ENCODE measurements at places on chromosomes 16 and 17.
A peak's percentile ranks its signal among the peaks of the same experiment; 100 is the strongest.

DNA sequence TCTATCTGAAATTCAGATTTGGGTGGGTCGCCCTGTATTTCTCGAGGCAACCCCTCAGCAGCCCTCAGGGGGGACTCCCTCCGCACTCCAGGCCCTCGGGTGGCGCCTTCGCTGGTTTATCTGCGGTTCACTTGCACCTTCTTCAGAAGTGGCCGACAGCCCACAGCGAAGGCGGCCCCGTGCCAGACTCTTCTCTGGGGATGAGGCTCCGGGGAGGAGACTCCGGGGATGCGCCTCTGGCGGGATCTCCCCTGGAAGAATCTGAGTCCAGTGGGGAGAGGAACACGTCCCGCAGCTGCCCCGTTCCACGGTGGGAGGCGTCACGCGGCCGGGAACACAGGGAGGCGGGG is 63.9 kb upstream of the DNAJA2 start:
- DNase-seq = no peak

- no peak for DNase-seq
Measured at GRCh38 chr16:60481591-60481990, 1554.6 kb downstream of the CDH8 start.

DNA sequence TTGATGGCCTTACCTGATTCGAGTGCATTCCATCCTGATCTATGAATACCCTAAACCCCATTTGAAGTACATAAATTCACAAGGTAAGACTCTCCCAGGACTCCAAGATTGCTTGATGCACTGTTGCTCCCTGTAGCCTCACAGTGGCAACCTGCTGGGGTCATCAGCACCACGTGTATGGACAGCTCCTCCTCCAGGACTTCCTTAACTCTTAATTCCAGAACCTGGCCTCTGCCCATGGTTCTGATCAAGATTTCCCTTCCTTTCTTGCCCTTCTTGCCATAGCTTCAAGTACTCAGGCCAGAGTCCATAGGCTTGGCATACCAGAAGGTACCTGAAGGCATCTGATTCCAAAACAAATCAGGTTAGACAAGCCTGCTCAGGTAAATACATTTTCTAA is 34.0 kb upstream of the NLK start:
- DNase-seq = no peak

DNA sequence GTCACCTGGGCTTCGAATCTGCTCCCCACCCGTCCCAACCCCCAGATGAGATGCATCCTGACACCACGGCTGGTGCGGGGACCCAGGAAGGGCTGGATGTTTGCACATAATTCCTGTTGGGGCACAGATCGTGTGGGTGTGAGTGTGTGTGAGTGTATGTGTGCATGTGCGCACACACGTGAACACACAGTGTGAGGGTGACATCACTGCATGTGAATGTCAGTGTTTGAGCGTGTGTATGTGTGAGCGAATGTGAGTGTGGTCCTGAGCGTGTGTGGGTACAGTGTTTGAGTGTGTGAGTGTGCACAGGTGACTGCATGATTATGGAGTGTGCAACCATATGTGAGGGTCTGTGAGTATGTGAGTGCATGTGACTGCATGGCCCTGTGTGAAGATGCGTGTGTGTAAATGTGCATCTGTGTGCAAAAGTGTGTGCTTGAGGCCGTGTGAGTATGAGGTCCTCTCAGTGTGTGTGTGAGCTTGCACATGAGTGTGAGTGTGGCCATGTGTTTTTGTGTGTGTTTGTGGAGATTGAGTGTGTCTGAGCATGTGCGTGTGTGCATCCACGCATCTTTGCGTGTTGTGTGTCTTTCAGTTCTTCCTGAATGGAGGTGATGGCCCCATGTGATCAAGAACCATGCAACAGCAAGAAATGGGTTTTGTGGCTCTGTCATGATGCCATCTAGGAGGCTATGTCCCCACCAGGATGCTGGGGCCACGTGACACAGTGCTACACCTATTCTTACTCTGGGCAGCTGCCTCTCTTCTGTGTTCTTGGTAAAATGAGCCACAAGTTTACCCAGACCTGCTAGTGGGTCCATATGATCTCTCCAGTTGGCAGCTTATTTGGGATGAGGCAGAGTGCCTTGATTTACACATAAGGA is 70.5 kb upstream of the GCSH start:
- no peak for DNase-seq

GRCh38 chr17:82287868-82288801 is 14.6 kb upstream of the CSNK1D start:
- DNase-seq = no peak

GRCh38 chr16:8611122-8611521 is 10.4 kb upstream of the METTL22 start:
- DNase-seq = no peak

DNA sequence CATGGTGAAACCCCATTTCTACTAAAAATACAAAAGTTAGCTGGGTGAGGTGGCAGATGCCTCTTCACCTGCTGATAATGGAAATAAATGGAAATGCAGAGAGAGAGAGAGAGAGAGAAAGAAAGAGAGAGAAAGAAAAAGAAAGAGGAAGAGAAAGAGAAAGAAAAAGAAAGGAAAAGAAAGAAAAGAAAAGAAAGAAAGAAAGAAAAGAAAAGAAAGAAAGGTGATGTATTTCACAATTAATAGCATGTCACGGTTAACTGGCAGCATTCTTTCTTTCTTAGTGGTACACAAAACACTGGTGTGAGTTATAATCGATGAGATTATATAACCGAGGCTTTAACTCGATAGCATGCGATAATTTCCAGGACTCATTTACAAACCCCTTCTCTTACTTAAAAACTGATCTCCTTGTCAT is 3.2 kb downstream of the ACOX1 start:
- no peak for DNase-seq

DNA sequence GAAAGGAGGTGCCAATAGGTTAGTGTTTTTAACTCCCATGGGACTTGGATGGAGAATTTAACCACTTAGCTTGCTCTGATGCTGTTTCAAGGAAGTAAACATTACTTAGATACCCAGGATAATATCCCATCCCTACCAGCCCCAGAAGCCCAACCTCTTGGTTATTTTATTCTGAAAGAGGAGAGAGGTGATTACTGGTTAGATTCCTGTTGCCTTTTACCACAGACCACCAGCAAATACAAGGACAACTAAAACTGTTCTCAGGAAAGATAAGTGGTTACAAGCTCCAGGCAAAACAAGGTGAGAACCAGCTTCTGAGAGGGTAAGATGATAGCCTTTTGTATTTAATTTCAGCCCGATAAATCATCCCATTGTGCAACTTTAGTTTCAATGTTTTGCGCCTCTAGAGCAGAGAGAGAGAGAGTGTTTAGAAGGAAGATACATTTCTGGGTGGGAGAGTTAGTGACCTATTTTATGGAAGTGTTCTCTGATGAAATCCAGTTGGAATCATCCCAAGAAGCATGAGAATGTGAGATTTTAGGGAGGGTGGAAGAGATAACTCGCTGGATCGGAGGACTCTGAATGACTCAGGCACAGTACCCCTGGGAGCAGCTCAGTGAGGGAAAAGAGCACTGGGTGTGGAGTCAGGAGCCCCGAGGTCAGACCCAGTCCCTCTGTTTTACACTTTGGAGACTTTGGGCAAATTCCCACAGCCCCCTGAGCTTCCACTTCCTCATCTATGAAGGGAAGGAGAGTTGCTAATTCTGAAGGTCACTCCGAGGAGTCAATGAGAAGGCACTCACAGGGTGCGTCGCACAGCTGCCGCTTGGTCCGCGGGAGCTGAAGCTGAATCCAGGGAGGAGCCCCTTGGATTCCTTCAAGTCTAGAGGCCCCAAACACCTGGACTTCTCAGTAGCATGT is 12.1 kb downstream of the GLP2R start:
- DNase-seq = no peak

GRCh38 chr17:43118679-43119615 is 6.2 kb downstream of the BRCA1 start:
- DNase-seq = no peak

- no peak for DNase-seq
Measured at GRCh38 chr17:80793851-80794267, 197.8 kb upstream of the CHMP6 start.

DNA sequence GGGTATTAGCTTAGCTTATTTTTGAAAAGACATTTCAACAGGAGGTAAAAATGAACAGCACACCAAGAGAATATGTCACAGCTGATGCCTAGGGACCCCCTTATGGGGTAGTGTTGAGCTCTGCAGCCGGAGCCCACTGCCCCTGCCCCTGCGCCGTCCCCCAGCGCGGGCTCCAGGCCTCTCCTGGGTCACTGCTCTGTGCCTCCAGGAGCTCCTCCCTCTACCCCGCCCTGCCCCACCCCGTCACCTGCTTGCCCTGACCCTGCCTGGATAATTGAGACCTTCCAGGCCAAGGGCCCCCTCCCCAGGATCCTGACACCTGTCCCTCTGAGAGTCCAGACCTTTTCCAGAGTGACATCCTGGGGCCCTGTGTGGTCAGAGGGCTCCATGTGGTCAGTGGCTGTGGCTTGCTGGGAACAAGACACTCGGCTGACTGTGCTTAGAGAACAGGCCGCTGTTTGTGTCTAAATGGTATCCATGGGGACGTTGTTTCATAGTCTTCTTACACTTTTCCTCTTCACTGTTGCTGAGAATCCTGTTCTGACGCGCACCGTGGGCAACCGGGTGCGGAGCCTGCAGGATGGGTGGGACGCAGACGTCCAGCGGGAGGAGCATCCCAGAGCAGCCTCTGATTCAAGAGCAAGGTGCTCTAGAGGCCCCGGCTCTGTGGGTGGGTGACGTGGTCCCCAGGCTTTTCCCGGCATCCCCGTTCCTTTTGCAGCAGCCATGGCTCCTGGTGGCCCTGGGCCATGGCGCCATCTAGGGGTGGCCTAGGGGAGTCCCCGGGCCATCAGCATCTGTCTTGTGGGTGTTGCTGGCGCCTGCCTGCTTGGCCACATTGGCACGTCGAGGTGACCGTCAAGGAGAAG is 20.0 kb upstream of the WFIKKN1 start:
- DNase-seq = peak; percentile 14

DNA sequence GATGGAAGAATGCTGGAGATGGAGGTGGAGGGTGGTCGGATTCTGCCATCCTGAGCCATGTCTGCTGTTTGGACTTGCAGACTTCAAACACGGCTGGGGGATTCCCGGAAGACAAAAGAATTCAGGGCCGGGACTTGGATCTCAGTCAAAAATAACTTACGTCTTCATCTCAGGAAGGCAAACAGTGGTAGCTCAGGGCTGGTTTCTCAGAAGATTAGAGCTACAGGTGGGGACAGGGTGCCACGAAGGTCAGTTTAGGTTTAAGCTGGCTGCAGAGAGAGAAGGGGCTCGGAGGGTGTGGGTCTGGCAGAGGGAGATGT is 4.3 kb upstream of the RHBDL3 start:
- no peak for DNase-seq

DNA sequence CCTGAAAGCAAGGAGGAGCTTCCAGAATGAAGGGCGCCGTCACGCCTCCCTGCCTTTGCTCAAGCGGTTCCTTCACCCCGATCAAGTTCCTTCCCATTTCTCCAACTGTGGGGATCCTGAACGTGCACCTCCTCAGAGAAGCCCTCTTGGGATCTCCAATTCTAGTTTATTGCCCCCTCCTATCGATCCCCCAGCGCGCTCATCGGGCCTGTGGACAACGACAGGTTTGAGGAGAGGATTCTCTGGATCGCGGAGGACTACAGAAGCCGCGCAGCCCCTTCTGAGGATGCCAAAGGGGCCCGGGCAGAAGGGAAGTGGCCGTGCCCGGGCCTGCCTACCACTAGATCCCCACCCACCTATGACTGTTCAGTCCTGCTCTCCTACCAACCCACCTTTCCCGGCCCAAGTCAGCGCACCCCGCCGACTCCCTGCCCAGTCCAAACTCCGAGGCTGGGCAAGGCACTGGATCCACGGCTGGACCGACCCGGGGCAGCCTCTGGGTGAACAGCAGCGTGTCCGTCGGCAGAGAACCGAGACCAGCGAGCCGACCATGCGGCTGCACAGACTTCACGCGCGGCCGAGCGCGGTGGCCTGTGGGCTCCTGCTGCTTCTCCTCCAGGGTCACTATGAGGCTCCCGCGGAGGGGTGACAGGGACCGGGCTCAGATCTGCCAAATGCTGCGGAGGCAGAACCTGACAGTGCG is 12.8 kb upstream of the CES3 start:
- DNase-seq = no peak

DNA sequence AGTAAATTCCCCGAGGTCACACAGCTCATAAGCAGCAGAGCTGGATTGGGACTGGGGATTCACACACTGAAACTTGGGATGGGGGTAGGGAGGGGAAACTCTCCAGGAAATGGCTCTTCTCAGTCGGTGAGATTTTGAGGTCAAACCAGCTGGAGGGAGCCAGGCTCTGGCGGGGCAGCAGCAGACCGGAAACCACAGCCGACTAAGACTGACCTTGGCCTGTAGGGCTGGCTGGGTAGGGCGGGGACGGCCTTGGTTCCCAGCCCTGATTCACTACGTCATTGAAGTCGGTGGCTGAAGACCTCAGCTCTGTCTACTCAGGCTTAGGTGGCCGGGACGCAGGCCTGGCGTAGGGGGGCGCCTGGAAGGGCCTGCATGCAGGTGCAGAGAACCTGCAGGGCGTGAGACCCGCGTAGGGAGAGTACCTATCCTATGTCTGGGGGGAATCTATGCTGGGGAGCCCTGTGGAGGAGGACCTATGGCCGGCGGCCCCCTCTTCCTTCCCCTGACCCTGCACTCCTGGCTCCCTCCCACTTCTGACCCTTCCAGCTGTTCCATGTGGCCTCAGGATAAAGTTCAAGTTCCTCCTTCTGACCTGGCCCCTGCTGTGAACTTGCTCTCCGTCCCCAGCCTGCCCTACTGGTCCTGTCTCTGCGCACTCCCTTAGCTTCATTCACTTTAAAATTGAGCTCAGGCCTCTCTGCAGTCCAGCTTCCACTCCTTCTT is 11.9 kb upstream of the SLC4A1 start:
- no peak for DNase-seq

DNA sequence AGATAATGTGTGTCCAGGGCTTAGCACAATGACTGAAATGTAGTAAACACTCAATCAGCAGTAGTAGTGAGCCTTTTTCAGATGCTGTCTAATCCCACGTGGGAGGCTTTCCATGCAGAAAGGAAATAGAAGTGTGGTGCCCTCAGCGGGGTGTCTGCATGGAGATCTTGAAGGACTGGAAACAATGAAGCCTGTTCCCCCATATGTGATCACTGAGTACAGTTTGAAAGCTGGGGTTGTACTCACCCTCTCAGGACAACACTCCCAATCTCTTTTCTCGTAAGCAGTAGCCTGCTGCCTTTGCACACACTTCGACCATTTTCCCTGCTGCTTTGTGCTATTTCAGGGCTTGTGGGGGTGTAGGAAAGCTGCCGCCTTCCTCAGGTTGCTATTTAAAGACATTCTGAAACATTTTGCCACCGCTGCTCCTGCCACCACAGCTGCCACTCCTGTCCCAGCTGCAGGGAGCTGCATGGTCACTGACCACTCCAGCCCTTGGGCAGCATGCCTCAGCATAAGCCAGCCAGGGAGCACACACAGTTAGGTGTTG is 40.6 kb upstream of the HAS3 start:
- no peak for DNase-seq

- no peak for DNase-seq
Measured at GRCh38 chr16:50096791-50097190, 31.0 kb downstream of the HEATR3 start.

GRCh38 chr17:50769884-50770283 is 2.6 kb upstream of the ANKRD40CL start:
- no peak for DNase-seq

Measured in activated naive CD4-positive, alpha-beta T cell (primary cell).